T-helper 17 cell (primary cell): ENCODE measurements at places on chromosomes 4 and X.

- no peaks in the 10 kb centered on the region for H3K4me1 ChIP-seq
- DNase-seq = no peak
- H3K4me3 ChIP-seq = no peak overlapping the region
- no peak overlapping the region for H3K27ac ChIP-seq
- no peaks in the 10 kb centered on the region for H3K27me3 ChIP-seq
Measured at GRCh38 chr4:132227151-132227856, 921.8 kb upstream of the PCDH10 start.

DNA sequence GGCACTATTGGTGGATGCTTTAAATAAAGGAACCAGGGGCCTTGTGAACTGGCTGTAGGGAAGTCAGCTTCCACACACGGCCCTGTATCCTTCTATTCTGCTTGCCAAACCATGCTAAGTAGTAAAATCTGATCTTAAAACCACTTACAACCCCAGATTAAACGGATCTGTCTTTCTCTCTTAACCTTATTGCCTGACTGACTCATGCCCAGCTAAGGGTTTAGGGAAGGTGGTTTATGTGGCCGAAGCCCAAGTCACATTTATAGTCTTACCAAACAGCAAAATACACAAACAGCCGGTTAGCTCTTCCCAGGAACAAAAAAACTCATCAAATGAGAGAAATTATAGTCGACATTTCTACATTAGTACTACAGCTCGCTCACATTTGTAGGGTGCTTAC, 988.4 kb upstream of the TENM3 start:
- no peak for DNase-seq
- no peak overlapping the region for H3K27ac ChIP-seq
- H3K4me1 ChIP-seq = no peaks in the 10 kb centered on the region

DNA sequence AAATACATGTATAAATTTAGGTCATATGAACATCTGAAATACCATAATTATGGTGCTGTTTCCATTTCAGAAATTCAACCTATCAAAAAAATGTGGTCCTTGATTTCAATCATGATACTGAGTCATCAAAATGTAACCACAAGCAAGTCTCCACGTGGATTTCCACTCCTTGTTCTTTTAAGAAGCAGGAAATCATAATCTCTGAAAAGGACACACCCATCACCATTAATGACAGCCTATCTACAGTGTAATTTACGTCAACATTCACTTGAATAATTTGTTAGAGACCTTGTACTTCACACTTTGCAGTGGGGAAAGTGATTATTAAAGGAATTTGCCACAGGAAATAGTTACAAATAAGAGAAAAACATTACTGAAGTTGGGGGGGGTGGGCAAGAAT, 17.7 kb upstream of the SLC7A11 start:
- H3K4me3 ChIP-seq = no peak overlapping the region
- H3K27ac ChIP-seq = no peak overlapping the region
- H3K36me3 ChIP-seq = no peaks in the 10 kb centered on the region
- H3K4me1 ChIP-seq = peaks cover 6% of the 10 kb centered on the region
- no peaks in the 10 kb centered on the region for H3K27me3 ChIP-seq

DNA sequence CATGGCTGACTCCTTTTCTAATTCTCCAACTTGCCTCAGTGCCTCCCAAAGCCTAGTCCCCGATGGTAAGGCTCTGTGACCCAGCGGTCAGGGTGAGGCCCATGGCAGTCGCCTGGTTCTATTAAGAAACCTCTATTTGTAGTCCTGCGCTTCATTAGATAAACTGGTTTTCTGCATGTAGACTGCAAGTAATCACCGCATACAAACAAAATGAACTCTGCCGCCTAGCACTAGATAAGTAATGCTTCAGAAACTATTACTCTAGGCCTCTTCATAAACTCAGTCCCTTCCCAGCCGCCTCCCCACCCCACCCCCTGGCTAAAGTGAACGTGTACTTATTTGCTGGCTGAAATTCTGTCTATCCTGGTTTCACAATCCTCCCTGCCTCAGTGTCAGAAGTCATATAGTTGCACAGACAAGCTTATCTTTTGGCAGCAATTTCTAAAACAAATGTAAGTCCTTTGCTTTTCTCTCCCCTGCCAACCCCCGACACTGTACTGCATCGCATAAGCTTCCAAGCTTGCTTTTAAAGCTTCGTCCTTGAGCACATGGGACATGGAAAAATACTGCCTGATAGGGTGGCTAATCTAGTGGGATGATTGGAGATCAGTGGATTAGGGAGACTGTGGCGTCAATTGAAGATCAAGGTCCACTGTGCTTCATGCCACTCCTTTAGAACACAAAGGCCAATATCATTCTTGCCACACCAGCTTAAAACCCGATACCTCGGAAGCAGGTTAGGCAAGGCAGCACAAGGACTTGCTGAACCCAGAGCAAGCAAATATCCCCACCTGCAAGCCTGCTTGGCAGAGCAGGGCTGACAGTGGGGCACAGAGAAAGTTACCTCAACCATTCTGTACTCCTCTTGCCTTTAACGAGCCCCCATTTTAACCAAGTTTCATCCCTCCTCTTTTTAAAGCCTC, 125.8 kb downstream of the IRF2 start:
- peaks cover 10% of the 10 kb centered on the region for H3K27me3 ChIP-seq
- H3K27ac ChIP-seq = no peak overlapping the region
- H3K4me1 ChIP-seq = peaks cover 9% of the 10 kb centered on the region
- DNase-seq = no peak
- no peak overlapping the region for H3K4me3 ChIP-seq

DNA sequence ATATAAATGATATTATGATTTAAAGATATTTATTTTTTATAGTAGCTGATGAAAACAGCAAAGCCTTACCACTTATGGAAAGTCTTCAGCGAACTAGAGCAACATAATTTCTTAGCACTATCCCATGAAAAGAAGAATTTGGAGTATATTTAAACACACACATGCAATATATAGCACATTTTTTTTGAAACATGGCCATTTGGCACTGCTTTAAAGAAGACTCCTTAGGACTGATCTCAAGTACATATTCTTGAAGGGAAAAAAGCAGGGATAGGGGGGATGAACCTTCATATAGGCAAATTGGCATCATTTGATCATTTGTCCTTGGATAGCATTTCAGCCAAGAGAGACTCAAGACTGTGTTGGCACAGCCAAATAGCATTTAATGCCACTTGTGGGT, 193.3 kb downstream of the ANKRD50 start:
- no peak overlapping the region for H3K4me3 ChIP-seq
- no peaks in the 10 kb centered on the region for H3K36me3 ChIP-seq
- H3K27ac ChIP-seq = no peak overlapping the region
- no peaks in the 10 kb centered on the region for H3K4me1 ChIP-seq
- no peaks in the 10 kb centered on the region for H3K27me3 ChIP-seq
